NCI-H226 (cell line): ENCODE measurements at places on chromosomes 12 and 14.

GRCh38 chr14:69719501-69719951 is 47.4 kb upstream of the SRSF5 start:
- DNase-seq: peak; percentile 85

GRCh38 chr14:76117789-76118484 is 33.8 kb upstream of the GPATCH2L start:
- DNase-seq: no peak

DNA sequence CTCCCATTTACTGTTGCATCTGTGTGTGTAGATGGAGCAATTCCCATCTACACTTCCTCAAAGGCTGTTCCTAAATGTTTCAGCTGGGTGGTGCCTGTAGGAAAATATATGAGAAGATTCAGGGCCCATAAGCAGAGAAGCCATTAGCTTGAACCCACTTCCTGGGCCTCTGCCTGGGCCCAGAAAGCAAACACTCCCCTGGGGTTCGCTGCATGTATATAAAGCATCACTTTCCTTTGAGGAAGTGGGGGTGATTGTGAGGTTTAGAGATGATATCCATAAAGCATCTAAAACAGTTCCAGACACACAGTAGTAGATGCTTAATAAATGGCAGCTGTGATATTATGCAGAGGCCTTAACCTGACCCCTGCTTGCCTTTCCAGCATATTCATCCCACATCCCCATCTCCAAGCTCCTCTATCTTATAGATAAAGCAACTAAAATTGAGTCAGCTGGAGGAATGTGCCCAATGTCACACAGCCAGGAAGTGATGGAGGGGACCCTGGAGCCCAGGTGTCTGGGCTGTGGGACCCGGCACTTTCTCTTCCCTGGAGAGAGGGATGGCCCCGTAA is 280.0 kb upstream of the CRY1 start:
- DNase-seq: no peak

DNA sequence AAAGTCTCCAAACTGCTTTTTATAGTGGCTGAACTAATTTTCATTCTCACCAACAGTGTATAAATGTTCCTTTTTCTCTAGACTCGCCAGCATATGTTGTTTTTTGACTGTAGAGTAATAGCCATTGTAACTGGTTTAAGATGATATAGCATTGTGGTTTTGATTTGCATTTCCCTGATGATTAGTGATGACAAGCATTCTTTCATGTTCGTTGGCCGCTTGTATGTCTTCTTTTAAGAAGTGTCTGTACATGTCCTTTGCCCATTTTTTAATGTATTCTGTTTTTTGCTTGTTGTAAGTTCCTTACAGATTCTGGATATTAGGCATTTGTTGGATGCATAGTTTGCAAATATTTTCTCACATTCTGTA is 404.9 kb downstream of the FLRT2 start:
- no peak for DNase-seq

DNA sequence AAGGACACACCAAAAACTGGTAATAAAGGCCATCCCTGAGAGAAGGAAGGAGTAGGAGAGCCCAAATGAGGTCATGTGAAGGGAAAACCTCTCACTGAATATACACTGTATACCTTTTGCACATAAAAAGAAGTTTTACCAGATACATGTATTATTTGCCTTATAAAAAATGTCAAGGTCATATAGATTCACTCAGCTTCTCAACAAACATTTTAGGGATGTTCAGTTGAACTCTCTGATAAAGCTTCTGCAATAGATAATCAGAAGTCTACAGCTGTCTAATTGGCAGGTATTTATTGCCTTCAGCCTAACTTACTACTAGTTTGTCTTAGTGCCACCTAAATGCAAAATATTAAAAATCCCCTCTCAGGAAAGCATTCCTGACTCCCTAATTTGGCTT is 8.7 kb downstream of the SLC11A2 start:
- no peak for DNase-seq

GRCh38 chr12:8665759-8666158 is 3.1 kb upstream of the MFAP5 start:
- no peak for DNase-seq

- DNase-seq: no peak
Observed at GRCh38 chr14:76491172-76491930, 115.4 kb downstream of the ESRRB start.

GRCh38 chr14:84129007-84129406 is 1400.9 kb upstream of the FLRT2 start:
- DNase-seq: no peak

- DNase-seq: peak; percentile 43
Observed at GRCh38 chr12:13170892-13171490, 25.5 kb upstream of the EMP1 start.

- no peak for DNase-seq
Observed at GRCh38 chr12:6029401-6029800, 84.3 kb upstream of the ANO2 start.

DNA sequence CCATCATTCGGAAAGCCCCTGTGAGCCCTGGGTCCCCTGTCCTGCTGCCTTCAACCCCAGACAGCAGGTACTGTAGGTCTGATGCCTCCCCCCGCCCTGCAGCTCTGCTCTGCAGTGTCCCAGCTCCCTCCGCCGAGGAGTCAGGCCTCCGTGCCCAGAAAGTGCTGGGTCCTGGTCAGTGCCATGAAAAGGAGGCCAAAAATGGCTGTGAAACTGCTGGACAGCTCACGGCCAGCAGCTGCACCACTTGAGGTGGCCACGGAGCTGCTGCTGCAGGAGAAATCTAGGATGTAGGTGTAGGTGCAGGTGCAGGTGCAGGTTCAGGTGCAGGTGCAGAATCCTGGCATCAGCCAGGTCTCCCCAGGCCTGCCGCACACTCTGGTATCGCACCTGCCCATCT is 196.1 kb downstream of the SLC15A4 start:
- DNase-seq: no peak

GRCh38 chr14:104795781-104796686 is 486 bp upstream of the AKT1 start:
- no peak for DNase-seq

DNA sequence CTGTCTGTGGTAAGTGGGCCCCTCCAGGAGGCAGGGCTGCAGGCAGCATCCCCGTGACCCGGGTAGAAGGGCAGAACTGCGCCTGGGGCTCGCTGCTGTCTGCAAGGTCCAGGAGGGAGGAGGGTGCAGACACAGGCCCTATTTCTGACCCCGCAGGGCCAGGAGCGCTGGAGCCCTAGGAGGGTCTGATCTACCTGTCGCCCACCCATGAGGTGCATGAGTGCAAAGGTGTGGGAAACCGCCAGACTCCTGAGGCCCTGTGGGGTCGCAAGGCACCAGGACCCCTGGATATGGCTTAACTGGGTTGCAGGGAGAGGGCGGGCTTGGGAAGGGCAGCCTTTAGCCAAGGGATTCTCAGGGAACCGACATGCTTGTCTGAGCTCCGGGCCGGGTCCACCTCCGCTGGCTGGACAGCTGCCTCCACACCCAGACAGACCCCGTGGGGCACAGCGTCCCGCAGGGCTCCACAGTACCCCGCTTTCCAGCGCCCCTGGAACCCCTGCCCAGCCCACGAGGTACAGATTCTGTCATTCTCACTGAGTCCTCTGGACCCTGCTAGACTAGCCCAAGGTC is 72.9 kb upstream of the TSPAN11 start:
- no peak for DNase-seq

GRCh38 chr12:124442772-124443445 is 124.5 kb downstream of the NCOR2 start:
- no peak for DNase-seq

GRCh38 chr14:74567646-74568379 is 44.2 kb downstream of the LTBP2 start:
- no peak for DNase-seq

- DNase-seq: peak; percentile 94
Observed at GRCh38 chr14:34252227-34252626, 209.8 kb downstream of the SPTSSA start.
